ENCODE measurements at places on chromosomes 2 and 18. TPM values are rescaled to one million over a fixed set of nuclear protein-coding genes. Genes with fewer than 3 reads are reported as not detected.

DNA sequence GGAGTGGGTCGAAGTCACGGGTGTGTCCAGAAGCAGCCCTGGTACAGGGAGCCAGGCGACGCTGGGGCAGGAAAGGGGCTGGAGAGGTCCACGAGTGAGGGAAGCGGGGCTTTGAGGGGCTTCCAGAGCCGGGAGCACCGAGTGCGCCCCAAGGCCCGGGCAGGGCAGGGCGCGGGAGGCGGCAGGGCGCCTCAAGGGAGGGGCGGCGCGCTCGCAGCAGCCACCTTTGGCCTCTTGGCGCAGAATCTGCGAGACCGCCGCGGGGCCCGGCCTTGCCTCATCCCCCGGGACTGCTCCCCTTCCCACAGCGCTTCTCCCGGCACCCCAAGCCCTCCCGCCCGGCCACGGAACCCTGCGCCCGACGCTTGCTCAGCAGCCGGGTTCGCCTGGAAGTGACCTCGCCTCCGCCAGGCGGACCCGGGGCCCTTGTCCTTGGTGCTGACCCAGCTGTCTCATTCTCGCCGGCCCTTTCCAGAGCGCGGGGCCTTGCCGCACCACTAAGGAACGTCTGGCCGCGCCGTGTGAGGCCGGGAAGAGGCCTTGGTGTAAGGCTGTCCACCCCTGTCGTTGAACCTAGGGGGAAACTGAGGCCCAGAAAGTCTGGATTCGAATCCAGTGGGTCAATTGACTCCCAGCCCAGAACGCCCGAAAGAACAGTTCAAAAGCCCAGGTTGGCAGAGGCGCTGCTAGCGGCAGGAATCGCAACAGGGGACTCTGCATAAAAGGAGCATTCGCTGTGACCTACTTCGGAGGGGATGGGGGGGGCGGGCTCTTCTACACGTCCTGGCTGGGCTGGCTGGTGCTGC is 584 bp upstream of the DNER start:
- no peaks in the 10 kb centered on the region for H3K36me3 ChIP-seq
- peak overlapping the region; percentile 52 for H3K4me3 ChIP-seq
- peak; percentile 65 for DNase-seq
- H3K27me3 ChIP-seq = peaks cover 28% of the 10 kb centered on the region

GRCh38 chr2:218166791-218167190 is at the start of gene CXCR1:
Gene CXCR1, minus strand, starts transcription at chr2:218166962. Its CDS starts 1,751 bp downstream, at chr2:218165211.
- H3K4me1 ChIP-seq = no peaks in the 10 kb centered on the region
- H3K4me3 ChIP-seq = peak within 1 kb of the TSS; percentile 4
- DNase-seq = no peak
- H3K27me3 ChIP-seq = no peaks in the 10 kb centered on the region
- no peaks in the 10 kb centered on the region for H3K36me3 ChIP-seq

GRCh38 chr2:164964700-164965099 is 9.4 kb upstream of the SLC38A11 start:
- no peak overlapping the region for H3K27ac ChIP-seq
- no peaks in the 10 kb centered on the region for H3K36me3 ChIP-seq
- H3K27me3 ChIP-seq = no peaks in the 10 kb centered on the region
- no peak overlapping the region for H3K4me3 ChIP-seq
- DNase-seq = no peak
- no peaks in the 10 kb centered on the region for H3K4me1 ChIP-seq

Gene NEU4
- total RNA-seq = 78.3 TPM

DNA sequence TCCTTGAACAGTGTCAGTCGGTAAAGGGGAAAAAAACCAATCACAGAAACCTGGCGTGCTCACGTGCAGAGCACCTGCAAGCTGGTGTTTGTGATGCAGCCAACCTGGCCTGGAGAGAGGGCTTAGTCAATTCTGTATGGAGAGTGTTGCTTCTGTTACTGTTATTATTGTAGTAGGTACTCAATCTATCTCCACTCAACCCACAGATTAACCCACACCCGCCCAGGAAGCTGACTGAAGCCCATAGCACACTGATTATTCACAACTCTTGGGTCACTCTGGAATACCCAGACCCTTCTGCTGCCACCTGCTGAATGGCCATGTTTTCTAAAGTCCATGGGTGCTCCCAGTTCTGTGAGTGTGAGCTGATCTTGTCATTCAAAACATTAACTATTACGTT is 53.9 kb downstream of the TNFRSF11A start:
- no peak overlapping the region for H3K27ac ChIP-seq
- H3K4me1 ChIP-seq = no peaks in the 10 kb centered on the region
- H3K4me3 ChIP-seq = no peak overlapping the region
- no peaks in the 10 kb centered on the region for H3K27me3 ChIP-seq
- no peaks in the 10 kb centered on the region for H3K36me3 ChIP-seq

Gene GORASP2
- total RNA-seq = 34.4 TPM

Gene ABCB11
- 127 TPM for total RNA-seq

Gene TLX2
- total RNA-seq = not detected

- peaks cover 7% of the 10 kb centered on the region for H3K4me1 ChIP-seq
- H3K27me3 ChIP-seq = no peaks in the 10 kb centered on the region
- no peaks in the 10 kb centered on the region for H3K36me3 ChIP-seq
- H3K27ac ChIP-seq = no peak overlapping the region
Observed at GRCh38 chr2:172021955-172022354, 22.2 kb downstream of the METAP1D start.

Gene IL1RL2
- 3.1 TPM for total RNA-seq

GRCh38 chr2:144249035-144249637 is 270.8 kb downstream of the ZEB2 start:
- H3K36me3 ChIP-seq = no peaks in the 10 kb centered on the region
- H3K4me1 ChIP-seq = no peaks in the 10 kb centered on the region
- H3K27me3 ChIP-seq = no peaks in the 10 kb centered on the region
- DNase-seq = no peak

DNA sequence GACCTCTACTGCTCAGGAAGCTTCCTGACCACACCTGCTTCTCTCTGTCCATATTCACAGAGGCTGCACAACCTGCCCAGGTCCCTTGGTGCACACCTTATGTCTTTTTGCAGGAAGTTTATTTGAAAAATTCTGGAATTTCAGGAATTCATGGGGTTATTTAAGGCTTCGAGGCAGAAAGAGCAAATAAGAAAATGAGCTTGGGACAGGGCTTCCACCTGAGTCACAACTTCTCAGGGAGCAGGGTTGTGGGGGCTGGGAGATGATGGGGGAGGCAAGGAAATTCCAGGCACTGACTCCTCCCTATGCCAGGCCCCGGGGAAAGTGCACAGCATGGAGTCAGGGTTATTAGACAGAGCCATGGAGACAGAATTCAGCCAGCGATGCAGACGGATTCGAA is 57.7 kb downstream of the INHBB start:
- no peak overlapping the region for H3K4me3 ChIP-seq
- no peak overlapping the region for H3K27ac ChIP-seq
- H3K27me3 ChIP-seq = no peaks in the 10 kb centered on the region

Gene MBD1
- 31.3 TPM for total RNA-seq

DNA sequence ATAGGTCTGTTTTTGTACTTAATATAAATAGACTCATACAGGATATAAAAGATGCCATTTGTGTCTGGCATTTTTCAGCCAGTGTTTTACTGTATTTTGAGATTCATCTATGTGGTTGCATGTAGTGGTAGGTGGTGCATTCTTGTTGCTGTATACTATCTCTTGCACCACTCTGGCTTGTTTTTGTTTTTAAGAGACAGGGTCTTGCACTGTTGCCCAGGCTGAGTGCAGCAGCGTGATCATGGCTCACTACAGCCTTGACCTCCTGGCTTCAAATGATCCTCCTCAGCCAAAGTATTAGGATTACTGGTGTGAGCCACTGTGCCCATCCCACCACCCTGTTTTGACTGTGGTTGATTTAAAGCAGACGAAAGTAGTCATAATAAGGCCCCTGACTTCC is 12.6 kb downstream of the HK2 start:
- H3K36me3 ChIP-seq = no peaks in the 10 kb centered on the region
- H3K4me3 ChIP-seq = no peak overlapping the region
- no peaks in the 10 kb centered on the region for H3K27me3 ChIP-seq

DNA sequence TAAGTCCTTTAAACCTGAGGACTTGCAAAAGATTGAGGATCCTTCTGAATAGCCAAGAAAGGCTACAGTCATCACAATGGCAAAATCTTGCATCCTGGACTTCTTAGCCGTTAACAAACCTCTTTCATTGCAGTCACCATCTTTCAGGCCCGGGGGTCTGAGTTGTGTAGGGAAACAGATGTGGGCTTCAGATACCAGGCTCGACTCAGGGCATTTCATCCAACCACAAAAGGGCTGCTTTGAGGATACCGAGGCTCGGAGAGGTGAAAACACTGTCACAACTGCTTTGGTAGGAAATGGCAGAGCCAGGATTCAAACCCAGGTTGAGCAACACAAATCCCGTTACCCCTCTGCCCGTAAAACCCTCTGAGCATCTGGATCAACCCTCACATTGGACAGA is 147.4 kb downstream of the TFCP2L1 start:
- no peak for DNase-seq
- no peak overlapping the region for H3K27ac ChIP-seq
- no peaks in the 10 kb centered on the region for H3K4me1 ChIP-seq
- H3K36me3 ChIP-seq = no peaks in the 10 kb centered on the region

Gene SERPINB3
- total RNA-seq = not detected

- no peaks in the 10 kb centered on the region for H3K36me3 ChIP-seq
- no peak overlapping the region for H3K27ac ChIP-seq
- H3K4me1 ChIP-seq = no peaks in the 10 kb centered on the region
- no peaks in the 10 kb centered on the region for H3K27me3 ChIP-seq
- no peak for DNase-seq
Observed at GRCh38 chr18:35430721-35431373, 53.7 kb upstream of the ZNF396 start.

DNA sequence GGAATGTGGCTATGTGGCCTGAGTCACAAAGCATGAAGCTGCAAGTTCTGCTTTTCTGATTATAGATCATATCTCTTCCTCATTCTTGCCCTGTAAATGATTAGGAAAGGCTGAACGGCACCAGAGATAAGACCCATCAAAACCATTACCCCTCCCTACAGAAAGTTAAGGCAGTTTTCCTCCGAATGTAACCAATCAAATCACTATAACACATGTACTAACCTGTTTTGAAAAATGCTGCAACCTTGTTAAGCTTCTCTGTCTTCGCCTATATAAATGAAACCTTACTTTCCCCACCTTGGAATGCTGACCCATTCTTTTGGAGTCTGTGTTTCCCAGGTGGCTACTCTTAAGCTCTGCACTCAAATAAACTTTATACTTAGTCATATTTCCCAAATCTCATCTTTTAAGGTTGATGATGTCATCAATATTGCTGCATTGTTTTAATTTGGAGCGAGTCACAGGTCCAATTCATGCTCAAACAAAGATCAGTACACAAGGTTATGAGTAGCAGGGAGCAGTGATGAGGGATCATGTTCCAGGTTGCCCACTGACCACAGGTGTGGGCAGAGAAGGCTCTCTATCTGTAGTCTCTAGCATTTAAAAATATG is 662.3 kb downstream of the IRS1 start:
- H3K36me3 ChIP-seq = no peaks in the 10 kb centered on the region
- no peaks in the 10 kb centered on the region for H3K4me1 ChIP-seq
- H3K27ac ChIP-seq = no peak overlapping the region
- no peaks in the 10 kb centered on the region for H3K27me3 ChIP-seq
- no peak for DNase-seq
- H3K4me3 ChIP-seq = no peak overlapping the region

Gene TSPYL6
- not detected for total RNA-seq

DNA sequence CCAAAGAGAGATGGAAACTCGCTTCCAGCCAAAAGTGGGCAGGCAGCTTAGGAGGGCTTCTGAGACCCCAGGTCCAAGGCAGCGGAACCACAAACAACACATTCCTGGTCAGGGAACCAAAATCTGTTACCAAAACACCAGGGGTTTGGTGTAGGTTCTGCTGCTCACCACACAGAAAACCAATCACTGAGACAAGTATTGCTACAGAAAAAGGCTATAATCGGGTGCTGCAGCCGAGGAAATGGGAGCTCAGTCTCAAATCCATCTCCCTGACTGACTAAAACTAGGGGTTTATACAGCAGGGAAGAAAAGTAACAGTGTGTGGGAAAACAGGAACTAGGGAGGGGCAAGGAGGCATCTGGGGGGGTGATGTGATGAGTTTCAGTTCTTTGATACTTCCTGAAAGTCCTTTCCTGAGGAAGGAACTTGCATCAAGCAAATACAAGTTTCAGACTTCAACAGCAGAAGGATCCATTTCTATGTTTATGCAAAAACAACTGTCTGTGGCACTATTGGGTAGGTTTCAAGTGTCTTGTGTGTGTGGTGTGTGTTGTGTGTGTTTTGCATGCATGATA is 108.0 kb downstream of the FAM168B start:
- no peak overlapping the region for H3K27ac ChIP-seq
- no peak overlapping the region for H3K4me3 ChIP-seq
- H3K27me3 ChIP-seq = no peaks in the 10 kb centered on the region
- H3K36me3 ChIP-seq = no peaks in the 10 kb centered on the region

DNA sequence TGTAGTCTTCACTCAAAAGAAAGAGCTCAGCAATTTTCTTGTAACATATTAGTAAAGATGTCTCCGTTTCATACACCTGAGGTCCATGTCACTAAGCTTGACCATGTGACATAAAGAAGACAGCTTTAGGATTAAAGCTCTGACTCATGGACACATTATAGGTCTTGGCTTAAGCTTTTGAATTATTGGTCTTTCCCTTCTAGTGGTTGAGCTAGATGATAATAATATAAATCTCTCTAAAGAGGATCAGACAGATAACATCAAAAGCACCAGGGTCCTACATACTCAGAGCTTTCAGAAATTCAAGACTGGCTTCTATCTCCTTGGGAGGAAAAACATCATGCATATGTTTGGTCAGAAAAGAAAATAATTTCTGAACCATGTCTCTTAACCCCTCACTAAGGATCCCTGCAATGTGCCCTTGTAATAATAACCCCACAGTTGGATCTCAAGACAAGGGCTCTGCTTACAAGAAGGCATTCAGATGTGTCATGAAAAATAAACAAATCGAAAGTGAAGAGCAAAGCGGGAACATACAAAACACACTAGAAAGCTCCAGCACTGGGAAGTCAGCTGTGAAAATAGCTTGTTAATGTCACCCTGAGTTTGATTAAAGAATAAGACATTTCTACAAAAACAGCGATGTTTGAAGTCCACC is 174.5 kb downstream of the PID1 start:
- H3K27me3 ChIP-seq = no peaks in the 10 kb centered on the region
- H3K36me3 ChIP-seq = no peaks in the 10 kb centered on the region
- no peak for DNase-seq
- H3K4me3 ChIP-seq = no peak overlapping the region
- no peaks in the 10 kb centered on the region for H3K4me1 ChIP-seq
- no peak overlapping the region for H3K27ac ChIP-seq

DNA sequence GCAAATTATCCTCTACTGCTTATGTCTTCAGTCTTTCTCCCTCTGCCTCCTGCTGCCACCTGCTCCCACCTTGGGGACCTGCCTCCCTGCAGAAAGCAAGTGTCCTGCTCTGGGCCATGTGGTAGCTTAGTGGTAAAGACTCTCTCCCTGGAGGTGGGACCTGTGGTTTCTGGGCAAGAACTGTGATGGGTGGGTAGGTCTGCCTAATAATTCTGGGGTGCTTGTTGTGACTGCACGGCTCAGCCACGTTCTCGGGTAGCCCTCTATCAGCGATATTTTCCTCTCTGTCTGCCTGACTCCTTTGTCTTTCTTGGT is 16.4 kb upstream of the CD28 start:
- H3K27ac ChIP-seq = no peak overlapping the region
- H3K4me1 ChIP-seq = no peaks in the 10 kb centered on the region
- H3K36me3 ChIP-seq = no peaks in the 10 kb centered on the region
- H3K27me3 ChIP-seq = no peaks in the 10 kb centered on the region
- no peak overlapping the region for H3K4me3 ChIP-seq

Data from right lobe of liver (tissue), 6 donors.